ENCODE measurements at places on chromosomes 7 and 10. TPM values are rescaled to one million over a fixed set of nuclear protein-coding genes. Genes with fewer than 3 reads are reported as not detected.

Gene CRHR2
- total RNA-seq, result not detected

Gene SPDYE2
- not detected for total RNA-seq

Gene GAD2
- not detected for total RNA-seq

GRCh38 chr10:54194806-54195205 is 606.2 kb downstream of the PCDH15 start:
- no peak for DNase-seq
- no peak overlapping the region for H3K4me3 ChIP-seq
- no peaks in the 10 kb centered on the region for H3K4me1 ChIP-seq

DNA sequence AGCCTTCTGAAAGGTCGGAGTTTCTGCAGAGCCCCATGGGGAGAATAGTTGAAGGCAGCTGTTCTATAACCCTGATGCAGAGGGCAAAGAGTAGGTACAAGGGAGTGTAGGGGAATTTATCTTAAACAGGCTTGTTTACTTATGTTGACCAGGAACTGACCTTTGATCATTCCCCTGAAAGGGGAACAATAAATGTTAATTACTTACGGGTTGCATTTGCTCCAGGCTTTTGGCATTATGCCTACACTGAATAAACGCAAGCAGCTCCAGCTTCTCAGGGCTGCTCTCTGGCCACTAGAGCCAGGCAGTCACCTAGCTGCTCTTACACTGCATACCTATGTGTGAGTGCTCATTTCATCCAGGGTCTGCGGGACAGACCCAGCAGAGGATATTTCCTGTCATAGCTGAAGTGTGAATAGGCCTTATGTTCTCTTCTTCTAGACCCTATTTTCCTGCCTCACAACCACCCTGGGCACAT is 26.9 kb upstream of the ABCA13 start:
- peaks cover 11% of the 10 kb centered on the region for H3K27me3 ChIP-seq
- H3K36me3 ChIP-seq, result no peaks in the 10 kb centered on the region
- H3K4me3 ChIP-seq, result no peak overlapping the region
- DNase-seq, result no peak

DNA sequence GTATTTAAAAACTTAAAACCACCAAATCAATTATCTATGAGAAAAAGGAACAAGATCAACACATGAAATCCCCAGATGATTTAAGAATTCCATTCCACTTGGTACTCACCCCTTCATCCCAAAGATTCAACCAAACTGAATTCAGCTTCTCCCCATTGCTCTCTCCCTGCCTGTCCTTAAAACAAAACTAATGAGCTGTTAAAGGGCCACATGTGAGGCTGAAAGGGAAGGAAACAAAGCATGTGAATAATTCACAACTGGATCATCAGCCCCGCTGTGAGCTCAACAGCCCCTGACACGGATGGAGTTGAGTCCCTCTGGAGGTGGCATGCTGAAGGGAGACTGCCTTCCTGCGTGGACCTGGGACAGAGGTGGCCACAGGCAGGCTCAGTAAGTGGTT is 32.9 kb downstream of the VOPP1 start:
- H3K4me3 ChIP-seq, result no peak overlapping the region
- H3K4me1 ChIP-seq, result peaks cover 52% of the 10 kb centered on the region
- H3K27ac ChIP-seq, result no peak overlapping the region
- no peaks in the 10 kb centered on the region for H3K27me3 ChIP-seq
- H3K36me3 ChIP-seq, result peaks cover 26% of the 10 kb centered on the region
- DNase-seq, result no peak

GRCh38 chr7:21169667-21170580 is 258.0 kb upstream of the SP4 start:
- no peak for DNase-seq
- no peak overlapping the region for H3K4me3 ChIP-seq
- H3K4me1 ChIP-seq, result peaks cover 4% of the 10 kb centered on the region
- H3K27ac ChIP-seq, result no peak overlapping the region
- H3K36me3 ChIP-seq, result no peaks in the 10 kb centered on the region

DNA sequence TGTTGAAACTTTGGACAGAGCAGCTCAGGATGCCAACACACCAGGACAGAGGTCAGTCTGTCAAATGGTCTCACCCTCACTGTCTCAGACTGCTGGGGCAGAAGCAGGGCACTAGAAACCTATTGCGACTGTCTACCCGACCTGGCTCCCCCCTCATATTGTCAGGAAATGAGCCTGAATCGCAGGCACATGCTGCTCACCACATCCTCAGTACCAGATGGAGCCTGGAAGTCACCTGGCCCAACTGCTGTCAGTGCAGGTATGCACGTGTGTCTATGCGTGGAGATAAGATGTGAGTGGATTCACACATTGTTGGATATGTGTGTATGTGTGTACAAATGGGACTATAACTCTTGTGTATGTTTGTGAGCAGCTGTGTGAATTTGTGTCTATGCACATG is 3.2 kb upstream of the CDHR1 start:
- peaks cover 13% of the 10 kb centered on the region for H3K4me1 ChIP-seq

DNA sequence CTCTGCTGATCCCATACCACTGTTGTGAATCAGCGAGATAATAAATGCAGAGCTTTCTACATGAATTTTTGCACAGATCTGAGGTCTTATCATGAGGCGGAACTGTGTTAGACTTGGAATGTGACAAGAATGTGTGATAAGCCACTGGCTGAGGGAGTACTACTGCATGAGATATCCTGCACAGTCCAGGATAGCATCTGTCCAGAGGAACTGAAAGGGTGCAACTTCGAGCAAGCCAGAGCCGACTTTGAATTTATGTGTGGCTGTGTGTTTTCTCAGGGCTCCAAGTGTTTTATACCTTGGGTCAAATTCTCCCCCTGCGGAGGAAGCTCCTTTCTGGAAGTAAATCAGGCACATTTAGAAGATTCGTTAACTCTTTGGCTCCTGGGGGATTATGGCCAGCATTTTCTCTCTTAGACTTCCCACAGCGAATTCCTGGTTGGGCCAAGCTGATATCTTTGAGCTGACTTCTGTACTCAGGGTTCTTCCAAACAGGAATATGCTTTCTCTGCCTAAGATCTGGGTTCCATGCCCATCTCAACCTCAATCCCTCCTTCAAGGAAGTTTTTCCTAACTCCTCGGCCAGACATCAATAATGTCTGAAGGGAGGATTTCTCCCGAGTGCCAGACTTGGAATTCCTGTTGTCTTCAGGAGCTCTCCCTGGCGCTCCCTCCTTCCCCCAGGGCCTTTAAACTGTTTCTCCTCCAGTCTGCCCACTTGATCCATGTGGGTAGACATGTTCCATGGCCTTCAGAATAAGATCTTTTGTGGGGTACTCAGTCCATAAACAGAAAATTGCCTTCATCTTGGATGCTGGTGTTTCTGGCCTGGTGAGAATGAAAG is 2.5 kb upstream of the MEST start:
- no peak overlapping the region for H3K4me3 ChIP-seq
- H3K27ac ChIP-seq, result no peak overlapping the region
- peaks cover 21% of the 10 kb centered on the region for H3K27me3 ChIP-seq
- peaks cover 8% of the 10 kb centered on the region for H3K36me3 ChIP-seq
